ENCODE measurements at places on chromosomes 16 and 17.

DNA sequence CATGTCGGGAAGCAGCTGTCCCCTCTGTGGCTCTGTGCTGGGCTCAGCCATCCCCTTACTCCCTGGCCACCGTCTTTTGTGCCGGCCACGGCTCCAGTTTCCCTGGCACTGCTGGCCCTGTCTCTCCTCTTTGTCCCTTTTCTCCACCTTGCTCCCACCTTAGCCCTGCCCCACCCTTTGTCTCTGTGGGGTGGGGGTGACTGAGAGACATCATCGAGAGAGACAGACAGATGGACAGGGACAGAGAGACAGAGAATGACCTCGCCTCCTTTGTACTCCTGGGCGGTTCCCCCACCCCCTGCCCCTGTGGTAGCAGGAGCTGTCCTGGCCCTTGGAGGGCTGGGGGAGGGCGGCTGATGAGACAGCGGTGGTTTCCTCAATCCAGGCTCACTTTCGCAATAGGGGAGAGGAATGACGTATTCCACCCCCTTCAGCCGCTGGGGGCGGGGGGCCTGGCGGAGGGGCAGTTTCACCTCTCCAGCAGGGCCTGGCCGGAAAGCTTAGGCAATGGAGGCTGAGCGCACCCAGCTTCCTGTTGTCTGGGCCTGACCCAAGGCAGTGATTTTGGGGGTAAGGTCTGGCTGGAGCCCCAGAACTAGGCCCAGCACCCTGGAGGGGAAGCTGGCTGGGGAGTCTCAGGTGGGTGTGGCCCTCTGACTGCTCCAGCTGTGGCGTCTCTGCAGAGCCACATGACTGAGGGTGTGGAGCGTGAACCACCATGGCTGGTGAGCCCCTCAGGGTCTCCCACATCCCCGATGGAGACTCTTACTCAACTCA, 7.3 kb downstream of the FMNL1 start:
- DNase-seq: peak; percentile 83

- DNase-seq: no peak
Measured at GRCh38 chr16:24853169-24853824, 7.5 kb downstream of the SLC5A11 start.

DNA sequence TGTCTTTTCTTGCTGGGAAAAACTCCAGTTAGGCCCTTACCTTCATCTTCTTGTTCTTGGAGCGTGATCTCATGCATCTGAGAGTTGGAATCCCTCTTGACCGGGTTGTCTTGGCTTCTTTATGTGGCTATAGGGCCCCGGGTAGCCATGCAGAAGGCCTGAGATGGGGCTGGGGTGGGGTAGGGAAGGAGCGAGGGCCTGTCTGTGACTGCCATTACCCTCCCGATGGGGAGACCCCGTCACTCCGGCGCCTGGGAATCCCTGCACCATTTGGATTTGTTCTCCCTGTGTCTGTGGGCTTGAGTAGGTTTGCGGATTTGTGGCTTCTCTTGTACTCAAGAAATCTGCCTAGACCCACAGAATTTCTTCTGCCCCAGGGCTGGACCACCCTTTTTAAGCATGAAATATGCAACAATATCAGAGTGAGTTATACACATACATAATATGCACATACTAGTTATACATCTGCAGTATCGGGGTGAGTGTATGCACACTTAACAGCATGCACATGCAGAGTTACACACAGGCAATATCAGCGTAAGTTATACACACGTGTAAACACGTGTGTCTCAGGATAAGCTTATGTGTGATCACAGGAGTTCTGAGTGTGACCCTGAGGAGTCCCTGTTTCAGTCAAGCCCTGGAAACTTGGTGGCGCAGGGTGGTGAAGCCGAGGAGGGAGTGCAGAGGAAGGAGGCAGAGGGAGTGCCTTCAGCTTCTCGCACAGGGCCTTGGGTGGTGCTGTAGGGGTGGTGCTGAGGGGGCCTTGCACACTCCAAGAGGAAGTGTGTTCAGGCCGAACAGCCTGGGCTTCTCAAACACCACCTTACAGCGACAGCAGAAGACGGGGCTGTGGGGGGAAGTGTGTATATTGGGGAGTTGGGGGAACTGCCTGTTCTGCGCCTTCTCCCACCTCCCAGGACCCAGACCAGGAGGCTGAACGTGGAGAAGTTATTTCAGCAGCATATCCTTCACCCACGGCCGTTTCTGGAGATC, 18.5 kb downstream of the CCDC42 start:
- no peak for DNase-seq

GRCh38 chr16:9970796-9971195, 211.4 kb downstream of the GRIN2A start:
- no peak for DNase-seq

- no peak for DNase-seq
Measured at GRCh38 chr17:7293159-7293558, 1.3 kb downstream of the YBX2 start.

DNA sequence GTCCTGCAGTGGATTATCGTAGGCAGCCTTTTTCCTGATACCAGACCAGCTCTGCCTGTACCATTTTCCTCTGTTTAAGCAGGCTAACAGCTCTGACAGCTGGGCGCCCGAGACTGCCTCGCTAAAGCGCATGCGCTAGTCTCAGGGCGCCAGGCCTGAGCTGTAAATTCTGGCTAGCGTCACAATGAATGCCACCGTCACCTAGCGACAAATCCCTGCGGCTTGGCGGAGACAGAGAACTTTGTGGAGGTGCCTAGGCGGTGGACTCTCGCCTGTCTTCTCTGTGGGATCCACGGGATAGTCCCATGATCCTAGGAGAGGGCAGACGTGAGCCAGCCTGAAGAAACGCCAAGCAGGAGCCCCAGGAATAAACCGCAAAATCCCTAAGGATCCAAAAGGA, 573.9 kb downstream of the KCNJ18 start:
- DNase-seq: no peak

GRCh38 chr17:34095106-34095505, 160.0 kb upstream of the CCL2 start:
- DNase-seq: no peak
